ENCODE measurements at places on chromosomes 16 and 17.

- DNase-seq: no peak
Measured at GRCh38 chr16:87331241-87331801, 14.1 kb upstream of the C16orf95 start.

DNA sequence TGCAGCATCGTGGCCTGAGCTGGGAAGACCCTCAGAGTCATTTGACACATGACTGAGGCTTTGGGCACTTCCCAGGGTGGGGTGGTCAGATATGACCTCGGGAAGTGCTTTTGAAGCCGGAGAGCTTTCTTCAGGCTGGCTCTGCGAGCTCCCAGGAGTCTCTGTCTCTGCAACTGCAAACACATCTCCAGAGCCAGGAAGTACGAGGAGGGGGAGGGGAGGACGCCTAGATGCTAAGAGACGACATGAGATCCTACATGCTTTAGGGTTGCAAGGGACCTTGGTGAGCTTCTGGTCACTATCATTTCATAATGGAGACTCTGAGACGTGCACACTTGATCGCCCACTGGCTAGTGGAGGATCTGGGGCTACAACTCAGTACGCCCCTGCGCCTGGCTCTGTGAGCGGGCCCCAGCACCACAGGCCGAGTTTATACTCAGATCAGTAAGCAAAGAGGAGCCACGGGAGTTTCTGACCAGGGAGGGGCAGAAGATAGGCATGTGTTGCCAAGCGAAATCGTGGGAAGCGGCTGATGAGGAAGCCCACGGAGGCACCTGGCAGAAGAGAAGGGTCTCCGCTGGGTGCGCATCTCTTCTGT, 527 bp upstream of the MGAT5B start:
- no peak for DNase-seq

DNA sequence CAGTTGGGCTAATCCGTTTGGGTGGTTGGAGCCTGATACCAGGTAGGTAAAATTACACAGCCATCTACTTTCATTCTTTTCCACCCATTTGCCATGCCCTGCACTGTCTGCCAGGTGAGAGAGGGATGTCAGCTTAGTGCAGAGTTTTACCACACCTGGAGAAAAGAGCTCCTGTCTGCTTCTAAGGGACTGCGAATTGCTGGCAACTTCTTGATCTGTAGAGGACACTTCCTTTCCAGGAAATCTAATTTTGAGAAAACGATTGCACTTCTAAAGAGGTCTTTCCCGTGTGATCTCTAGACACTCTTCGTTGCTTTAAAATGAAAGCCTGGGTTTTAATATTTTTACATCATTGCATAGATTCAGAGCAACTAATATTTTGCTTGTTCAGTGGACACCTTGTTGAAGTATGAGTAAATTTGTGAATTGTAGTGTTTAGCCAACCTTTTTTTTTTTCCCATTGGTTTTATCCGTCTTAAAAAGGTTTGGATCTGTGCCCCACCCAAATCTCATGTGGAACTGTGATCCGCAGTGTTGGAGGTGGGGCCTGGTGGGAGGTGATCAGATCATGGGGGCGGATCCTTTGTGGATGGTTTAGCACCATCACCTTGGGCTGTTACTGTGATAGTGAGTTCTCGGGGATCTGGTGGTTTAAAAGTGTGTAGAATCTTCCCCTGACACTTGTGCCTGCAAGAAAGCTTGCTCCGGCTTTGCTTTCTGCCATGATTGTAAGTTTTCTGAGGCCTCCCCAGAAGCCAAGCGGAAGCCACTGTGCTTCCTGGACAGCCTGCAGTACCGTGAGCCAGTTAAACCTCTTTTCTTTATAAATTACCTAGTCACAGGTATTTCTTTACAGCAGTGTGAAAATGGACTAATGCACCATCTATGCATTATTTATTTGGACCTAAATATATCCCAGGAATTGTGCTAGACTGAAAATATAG, 104.6 kb downstream of the PRKCA start:
- DNase-seq: no peak

- no peak for DNase-seq
Measured at GRCh38 chr16:79943736-79944135, 343.2 kb upstream of the MAF start.

- DNase-seq: peak; percentile 15
Measured at GRCh38 chr17:45895304-45895968, 1.1 kb downstream of the MAPT start.

DNA sequence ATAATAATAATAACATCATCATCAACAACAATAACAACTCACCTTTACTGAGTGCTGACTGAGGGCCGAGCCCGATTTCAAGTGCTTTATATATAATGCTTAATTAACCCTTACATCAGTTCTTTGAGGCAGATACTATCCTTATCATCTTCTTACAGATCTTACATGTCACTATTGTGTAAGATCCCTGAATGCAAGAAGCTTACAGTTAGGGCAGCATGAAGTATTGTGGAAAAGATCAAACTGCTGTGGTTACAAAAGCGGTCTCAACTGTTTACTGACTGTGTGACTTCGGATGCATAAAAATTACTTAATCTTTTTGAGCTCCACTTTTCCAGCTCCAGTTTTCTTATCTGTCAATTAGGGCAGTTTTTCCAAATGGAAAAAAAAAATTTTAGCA, 3.3 kb downstream of the VAT1 start:
- DNase-seq: no peak

- peak; percentile 40 for DNase-seq
Measured at GRCh38 chr17:75404223-75404730, 1.2 kb downstream of the GRB2 start.

DNA sequence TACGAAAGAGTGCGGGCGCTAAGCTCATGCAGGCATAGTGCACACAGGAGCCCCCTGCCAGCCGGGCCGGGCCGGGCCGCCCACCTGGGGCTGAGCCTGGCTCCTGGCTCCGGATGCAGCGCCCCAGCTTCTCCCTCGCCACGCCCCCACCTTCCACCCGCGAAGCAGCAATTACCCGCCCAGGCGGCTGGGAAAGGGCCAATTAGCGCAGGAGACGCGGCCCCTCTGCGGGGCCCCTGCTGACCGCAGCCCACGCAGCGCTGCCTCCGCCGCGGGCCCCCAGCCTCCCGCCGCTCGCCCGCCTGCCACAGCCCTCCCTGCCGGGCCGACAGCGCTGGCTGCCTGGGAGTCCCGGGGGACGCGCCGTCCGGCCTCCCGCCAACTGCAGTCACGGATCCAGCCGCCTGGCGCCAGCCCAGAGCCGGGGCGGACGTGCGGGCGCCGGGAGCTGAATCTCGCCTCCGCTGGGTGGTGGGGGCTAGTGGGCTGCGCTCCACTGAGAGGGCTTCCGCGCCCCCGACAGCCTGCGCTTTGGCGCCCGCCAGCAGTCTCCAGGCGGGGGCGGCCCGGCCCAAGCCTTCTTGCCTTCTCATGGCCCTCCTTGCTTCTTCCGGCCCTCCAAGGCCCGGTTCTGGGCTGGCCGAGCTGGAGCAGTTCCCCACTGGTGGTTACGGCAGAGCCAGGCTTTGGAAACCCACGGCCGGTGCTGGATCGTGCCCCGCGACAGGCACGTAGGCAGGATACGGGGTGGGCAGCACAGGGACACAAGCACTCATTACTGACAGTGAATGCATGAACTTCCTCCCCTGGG, 14.9 kb upstream of the CBFB start:
- DNase-seq: peak; percentile 73

- DNase-seq: no peak
Measured at GRCh38 chr16:11349599-11350276, 4.5 kb downstream of the RMI2 start.

DNA sequence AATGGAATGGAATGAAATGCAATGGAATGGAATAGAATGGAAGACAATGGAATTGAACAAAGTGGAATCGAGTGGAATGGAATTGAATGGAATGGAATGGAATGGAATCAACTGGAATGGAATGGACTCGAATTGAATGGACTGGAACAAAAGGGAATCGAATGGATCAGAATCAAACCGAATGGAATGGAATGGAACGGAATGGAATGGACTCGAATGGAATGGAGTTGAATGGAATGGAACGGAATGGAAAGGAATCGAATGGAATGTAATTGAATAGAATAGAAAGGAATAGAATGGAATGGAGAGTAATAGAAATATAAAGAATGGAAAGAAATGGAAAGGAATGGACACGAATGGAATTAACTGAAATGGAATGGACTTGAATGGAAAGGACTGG, 475.2 kb upstream of the WSB1 start:
- no peak for DNase-seq

DNA sequence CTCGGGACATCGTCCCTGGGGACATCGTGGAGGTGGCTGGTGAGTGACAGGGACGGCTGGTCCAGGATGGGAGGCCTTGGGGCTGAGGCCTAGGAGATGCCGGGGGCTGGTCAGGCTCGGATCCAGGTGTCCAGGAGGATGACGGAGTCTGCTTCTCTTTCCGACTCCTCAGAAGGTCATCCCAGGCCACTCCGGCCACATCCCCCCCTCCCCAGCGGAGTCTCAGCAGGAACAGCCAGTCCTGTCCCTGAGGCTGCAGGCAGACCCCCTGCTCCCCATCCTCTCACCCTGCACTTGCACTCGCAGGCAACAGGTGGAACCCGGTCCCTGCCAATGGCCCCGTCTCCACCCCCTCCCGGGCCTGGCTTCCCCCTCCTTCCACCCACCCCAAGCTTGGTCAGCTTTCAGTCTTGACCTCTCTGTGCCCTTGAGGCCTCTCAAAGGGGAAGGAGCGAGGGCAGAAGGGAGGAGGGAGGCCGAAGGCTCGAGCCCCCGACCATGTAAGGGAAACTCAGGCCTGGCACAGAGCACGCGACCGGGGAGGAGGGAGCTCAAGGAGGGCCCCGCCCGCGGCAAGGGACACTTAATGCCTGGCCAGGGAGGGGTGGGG, 4.4 kb downstream of the ATP2A1 start:
- DNase-seq: no peak

DNA sequence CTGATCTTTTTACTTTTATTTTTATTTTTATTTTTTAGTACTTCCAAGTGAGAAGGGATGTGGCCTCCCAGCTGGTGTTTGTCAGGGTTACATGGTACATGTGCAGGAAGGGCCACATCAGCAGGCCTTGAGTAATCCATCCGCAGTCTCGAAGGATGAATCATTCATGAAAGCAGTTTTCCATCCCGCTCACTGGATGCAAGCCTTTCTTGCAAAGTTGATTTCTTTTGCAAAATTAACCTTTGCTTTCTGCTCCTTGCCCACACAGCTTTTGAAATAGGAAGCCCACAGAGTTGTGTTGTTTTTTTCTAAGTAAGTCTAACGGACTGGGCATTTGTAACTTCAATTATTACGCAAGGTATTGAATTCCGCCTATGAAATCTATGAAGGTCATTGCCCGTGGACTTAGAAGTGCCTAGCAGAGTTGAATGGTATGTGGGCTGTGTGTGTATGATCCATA, 157.4 kb downstream of the PRKCA start:
- DNase-seq: no peak

DNA sequence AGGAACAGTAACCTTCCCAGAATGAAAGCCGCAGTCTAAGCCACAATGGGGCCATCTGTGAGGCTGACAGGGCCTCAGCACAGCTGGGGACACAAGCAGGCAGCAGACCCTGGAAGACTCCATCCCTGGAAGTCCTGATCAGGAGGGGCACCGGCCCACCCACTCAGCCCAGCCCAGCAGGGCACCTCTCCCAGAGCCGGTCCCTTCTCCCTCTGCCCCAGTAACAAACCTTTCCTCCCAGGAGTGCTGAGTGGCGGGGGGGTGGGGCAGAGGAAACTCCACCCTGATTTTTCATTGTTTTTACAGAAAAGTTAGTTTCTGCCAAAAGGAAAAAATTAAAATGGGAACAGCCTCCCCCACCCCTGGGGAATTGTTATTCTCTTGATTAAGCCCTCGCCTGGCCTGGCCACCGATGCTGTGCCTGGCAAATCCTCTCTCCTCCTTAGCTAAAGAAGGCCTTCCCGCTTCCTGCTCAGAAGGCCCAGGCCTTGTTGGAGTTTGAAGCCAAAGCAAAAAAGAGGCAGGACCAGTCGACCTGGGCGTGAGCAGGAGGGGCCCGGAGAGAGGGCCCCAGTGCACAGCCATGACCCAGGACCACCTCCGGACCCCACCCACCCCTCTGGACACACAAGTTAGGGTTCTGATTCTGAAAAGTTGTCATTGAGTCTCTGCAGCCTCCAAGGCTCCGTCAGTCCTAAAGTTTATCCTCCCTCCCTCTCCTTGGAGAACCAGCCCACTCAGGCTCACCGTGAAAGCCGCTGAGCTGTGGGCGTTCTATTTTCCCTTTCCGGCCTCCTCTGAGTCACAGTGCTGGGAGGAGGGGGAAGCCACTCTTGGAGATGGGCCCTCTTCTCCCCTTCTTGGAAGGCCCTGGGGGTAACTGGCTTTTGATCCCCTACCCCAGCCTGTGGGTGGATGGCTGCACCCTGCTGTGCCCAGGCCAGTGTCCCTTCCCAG, 128.4 kb upstream of the TNRC6C start:
- DNase-seq: no peak

DNA sequence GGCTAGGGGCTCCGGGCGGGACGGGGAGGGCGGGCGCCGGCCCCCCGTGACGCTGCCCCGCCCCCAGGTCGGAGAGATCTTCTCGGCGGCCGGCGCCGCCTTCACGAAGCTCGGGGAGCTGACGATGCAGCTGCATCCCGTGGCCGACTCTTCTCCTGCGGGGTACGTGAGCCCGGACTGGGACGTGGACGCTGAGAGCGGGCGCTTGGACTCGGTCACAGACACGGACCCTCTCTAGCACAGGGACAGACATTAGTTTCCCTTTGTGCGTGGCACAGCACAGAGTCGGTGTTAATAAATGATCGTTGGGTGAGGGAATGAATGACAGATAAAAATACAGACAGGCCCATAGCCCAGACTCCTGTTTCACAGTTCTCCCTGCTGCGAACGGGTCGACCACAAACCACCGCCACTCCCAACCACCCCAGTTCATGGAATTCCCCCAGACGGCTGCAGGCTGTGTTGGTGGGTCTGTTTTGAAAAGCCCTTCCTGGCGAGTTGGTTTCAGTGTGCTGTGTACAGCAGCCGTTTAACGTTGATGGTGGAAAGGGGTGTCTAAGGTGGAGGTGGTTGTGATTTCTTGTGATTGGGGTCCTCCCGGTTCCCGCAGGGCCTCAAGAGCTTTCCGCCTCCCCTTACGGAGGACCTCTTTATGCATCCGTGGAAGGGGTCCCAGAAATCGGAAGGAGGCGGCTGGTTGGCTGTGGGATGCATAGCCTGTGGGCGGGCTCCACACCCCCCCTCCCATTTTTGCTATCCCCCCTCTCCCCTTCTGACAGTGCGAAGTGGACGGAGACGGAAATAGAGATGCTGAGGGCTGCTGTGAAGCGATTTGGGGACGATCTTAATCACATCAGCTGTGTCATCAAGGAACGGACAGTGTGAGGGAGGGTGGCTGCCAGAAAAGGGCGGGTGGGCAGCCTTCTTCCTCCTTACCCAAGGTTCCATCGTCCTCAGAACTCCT, 2.9 kb downstream of the RNASEK start:
- DNase-seq: peak; percentile 92
